Activated CD4-positive, alpha-beta T cell treated with anti-CD3 and anti-CD28 coated beads for 4 hours (primary cell): ENCODE measurements at places on chromosomes 4 and X.
A peak's percentile ranks its signal among the peaks of the same experiment; 100 is the strongest.

DNA sequence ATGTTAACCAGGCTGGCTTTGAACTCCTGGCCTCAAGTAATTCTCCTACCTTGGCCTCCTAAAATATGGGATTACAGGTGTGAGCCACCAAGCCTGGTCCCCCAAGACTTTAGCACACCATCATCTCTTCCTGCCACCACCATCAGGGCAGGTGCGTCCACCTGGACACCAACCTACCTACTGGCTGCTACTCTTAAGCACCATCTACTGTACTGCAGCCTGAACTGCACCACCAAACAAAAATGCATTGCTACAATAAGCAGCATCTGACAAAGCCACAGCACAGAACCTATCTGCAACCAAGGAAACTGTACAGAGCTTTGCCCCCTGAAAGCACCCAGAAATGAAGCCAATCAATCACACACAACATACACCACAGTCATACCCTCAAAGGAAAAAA lies 139.7 kb downstream of the EFHC2 start:
- DNase-seq: no peak

DNA sequence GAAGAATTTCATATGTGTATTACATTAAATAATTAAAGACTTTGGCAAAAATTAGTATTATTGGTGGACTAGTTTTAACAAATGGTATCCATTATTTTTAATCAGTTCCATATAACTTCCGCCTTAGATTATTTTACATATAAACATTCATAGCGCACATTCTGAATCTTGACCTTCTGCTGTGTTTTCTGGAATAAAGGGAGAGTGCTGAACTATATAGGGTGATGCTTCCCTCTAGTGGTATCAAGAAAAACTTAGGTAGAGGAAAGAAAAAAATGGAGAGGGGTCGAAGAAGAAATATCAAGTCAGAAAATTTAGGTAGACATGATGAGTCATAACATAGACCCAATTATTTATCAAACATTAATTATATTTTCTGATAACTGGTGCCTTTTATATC lies 155.6 kb upstream of the PACRGL start:
- DNase-seq: no peak

DNA sequence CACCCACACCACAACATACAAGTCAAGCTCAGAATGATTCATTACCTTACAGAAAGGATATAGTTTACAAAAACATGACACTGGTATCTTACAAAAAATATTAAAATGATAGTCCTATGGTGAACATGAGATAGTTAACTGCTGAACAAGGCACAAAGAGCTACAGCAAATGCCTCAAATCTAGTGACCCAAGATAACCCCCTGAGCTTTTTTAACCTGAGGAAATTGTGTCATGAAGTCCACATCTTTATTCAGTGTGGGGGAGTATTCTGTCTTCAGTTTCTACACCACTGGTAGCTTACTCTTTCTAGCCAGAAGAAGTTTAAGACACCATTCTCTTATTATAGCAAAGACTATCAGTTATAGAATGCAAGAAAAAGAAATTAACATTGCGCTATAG lies 218.7 kb downstream of the MAPK10 start:
- DNase-seq: no peak

DNA sequence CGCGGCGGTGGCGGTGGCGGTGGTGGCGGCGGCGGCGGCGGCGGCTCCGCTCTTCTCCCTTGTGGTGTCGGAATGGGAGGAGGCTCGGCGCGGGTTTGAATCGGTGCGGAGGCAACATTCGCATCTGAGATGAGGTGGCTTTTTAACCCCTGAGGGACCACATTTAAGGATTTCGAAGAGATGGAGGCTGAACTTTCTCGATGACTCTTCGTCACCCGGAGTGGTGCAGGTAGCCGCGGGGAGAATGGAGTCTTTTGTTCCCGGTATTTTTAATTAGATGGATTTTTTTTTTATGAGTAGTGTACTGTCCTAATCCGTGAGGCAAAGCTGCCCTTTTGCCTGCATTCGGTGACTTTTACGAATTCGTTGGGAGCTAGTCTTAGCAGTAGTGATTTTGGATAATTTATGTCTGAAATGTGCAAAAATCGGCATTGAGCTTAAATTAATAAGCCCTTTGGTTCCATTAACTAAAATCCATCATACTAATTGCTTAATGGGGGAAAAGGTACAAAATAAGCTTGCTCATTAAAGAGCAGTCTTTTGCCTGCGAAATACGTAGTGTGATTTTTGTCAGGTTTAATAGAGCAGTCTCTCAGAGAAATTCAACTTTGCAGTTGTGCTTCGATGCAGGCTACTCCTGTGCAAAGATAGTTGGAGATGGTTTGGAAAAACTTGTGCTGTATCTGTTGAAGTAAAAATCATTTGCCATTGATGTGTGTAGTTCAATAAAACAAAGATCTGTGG lies 206.2 kb downstream of the TENM3 start:
- no peak for DNase-seq

DNA sequence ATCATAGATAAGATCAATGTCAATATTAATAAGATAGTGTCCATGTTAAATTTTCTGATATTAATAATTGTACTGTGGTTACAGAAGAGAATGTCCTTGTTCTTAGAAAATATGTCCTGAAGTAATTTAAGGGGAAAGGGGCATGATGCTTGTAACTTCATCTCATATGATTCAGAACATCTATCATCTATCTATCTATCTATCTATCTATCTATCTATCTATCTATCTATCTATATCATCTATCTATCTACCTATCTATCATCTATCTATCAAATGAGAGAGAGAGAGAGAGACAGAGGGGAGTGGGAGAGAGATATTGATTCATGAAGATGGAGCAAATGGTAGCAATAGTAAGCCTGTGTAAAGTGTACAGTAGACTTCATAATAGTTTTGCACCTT lies 124.8 kb upstream of the FAT1 start:
- DNase-seq: no peak

GRCh38 chrX:107971636-107972035 lies 10.5 kb downstream of the TEX13B start:
- no peak for DNase-seq

GRCh38 chr4:915595-915994 lies 16.5 kb downstream of the GAK start:
- no peak for DNase-seq

DNA sequence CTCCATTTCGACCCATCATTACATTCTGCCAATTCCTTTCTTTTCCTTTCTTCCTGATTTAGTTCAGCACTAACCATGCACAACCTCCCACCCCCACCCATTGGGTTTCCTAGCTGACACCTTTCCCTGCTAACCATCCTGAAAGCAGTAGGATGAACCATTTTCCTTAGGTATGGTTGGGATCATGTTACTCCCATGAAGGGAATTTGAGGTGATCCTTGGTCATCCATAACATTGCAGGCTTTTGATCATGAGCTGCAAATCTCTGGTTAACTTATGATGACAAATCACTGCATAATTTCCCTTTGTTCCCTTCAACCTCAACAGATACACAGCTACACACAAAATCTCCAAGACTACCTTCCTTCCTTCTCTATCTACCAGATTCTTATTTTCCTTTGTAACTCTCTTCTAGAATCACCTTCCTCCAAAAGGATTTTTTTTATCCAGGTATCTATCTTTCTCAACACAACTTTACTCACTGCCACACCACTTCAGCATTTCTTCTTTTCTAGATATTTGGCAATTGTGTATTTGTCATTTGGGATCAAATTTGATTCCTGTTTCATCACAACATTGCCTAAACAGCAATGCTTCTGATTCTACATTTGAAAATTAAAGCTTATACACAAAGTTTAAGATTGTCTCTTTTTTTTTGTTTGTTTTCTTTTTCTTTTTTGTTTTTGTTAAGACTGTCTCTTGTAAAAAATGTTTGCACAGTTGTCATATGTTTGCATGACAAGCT lies 145.1 kb downstream of the RBM47 start:
- no peak for DNase-seq

DNA sequence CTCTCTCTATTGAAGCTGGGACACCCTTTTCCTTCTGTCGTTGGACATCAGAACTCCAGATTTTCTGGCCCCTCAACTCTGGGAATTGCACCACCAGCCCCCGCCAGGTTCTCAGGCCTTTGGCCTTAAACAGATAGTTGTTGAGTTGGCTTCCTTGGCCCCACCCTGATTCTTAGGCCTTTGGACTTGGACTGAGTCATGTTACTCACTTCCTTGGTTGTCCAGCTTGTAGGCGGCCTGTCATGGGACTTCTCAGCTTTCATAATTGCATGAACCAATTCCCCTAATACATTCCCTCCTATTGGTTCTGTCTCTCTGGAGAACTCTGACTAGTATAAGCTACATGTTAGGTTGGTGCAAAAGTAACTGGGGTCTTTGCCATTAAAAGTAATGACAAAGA lies 195.7 kb downstream of the GPAT3 start:
- DNase-seq: no peak

DNA sequence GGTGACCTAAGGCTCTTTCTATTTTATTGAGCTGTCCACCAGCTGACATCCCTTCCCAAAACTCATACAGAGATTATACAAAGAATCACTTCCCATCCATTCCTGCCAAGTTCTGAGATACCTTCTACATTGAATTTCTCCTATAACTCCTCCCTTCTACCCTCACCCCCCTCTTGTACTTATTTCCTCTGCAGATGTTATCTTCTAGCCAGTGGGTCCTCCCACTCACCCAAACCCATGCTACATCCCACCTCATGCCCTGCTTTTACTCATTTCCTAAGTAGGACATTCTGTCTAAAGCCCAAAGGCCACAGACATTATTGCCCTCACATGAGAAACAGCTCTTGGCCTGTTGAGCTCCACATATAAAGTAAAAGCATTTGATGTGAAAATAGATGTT lies 28.6 kb downstream of the BMX start:
- no peak for DNase-seq

DNA sequence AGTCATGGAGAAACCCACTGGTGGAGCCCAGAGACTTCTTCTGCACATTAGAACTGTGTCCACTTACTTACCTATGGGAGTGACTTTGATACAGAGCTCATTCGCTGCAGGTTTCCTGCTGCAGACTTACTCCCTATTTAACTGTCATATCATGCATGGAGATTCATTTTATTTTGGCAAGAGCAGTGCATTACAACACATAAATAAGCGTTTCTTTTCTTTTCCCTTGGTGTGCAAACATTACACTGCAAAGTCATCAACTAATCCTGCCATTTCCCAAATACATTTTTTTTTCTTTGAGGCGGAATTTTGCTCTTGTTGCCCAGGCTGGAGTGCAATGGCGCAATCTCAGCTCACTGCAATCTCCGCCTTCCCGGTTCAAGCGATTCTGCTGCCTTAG lies 230.9 kb upstream of the SFRP2 start:
- no peak for DNase-seq

DNA sequence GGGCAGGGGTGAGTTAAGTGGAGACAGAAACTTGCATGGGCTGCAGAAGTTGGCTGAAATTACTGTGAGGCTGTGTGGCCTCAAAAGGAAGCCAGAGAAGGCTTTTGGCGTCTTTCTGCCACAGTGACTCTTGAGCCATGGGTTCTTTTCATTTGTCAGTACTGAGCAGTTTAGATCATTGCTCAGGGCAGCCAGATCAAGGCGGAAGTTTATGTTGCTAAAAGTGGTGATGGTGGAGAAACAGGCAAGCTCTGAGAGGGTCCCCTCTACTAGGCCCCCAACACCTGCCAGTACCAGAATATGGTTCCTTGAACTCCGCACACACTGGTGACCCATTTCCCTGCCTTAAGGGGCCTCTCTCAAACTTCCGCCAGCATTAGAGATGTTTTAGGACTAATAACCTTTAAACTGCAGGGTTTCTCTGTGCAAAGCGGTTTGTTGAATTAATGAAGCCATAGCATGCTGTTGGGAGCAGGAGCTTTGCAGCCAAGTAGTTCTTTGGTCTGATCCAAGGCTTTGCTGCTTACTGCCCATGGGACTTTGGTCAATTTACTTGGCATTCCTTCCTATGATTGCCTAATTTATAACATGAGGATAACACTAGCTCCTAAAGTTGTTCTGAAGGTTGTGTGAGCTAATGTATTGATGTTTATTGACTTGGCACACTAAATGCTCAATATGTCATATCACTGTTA lies 34.5 kb downstream of the RNF175 start:
- DNase-seq: no peak

- DNase-seq: no peak
Observed at GRCh38 chr4:145909281-145909715, 29.3 kb downstream of the ZNF827 start.

GRCh38 chr4:126697748-126698147 lies 935.0 kb upstream of the INTU start:
- DNase-seq: no peak

- DNase-seq: no peak
Observed at GRCh38 chr4:52265781-52266525, 214.8 kb downstream of the SPATA18 start.

DNA sequence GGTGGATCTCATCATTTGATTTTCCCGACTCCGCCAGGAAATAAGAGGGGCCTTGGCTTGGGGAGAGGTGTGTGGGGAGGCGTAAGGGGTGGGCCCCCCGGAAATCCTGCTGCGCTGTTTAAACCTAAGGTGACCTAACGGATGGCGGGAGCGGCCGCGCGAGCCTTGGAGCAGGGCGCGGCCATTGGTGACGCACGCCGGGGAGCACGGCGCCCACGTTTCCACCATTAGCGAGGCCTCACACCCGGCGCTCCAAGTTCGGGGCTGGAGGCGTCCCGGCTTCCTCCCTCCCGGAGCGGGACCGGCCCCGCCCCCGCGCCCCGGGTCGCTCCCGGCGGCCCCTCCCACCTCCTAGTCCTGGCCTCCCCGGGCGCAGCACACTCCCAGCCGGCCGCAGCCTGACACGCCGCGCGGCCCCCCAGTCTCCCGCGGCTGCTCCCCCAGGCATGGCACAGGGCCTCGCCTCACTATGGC lies at the start of gene SMS:
Gene SMS (plus strand): TSS at position 354 of the 474 bp plus-strand sequence. CDS start 116 bp downstream, at position 470.
- DNase-seq: peak; percentile 59

DNA sequence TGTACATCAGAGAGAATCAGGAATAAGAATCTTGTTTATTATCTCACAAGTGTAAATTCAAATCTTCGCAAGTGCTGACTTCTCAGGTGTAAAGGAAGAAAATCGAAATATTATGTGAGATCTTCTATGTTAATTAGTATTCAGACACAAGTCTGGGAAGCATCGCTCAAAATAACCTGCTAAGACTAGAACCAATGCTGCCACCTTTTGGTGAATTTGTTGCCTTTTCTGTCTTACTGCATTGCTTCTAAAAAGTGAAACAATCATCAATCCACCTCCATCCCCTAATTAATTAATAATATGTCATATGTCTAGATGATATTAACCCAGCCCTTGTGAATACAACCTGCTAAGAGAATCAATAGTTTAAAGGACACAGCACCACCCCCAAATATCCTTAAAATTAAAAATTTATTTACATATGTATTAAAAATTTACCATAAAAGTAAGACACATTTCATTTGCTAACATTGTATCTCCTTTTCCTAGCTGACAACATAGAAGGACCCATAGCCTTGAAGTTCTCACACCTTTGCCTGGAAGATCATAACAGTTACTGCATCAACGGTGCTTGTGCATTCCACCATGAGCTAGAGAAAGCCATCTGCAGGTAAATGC lies 3.5 kb downstream of the EPGN start:
- no peak for DNase-seq

DNA sequence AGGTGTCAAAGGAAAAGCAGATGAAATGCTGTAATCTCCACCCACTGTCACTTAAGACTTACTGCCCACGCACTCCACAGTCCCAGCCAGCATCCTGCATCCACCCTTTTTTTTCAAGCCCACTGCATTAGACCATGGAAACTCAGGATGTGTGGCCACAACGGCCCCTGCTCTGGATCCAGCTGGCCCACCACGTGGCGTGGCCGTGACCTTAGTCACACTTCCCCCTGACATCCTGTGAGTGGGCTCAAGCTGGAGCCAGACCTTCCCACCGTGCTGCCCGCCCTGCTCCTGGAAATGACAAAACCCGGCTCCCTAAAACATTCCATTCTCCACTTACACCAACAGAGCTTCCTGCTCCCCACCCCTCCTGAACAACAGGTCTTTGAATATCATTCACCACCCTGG lies 588.3 kb upstream of the DIPK2B start:
- DNase-seq: no peak
